GM23248 (cell line): ENCODE measurements at places on chromosomes 16 and 17. TPM values are rescaled to one million over a fixed set of nuclear protein-coding genes. Genes with fewer than 3 reads are reported as not detected.
A peak's percentile ranks its signal among the peaks of the same experiment; 100 is the strongest.

- peak overlapping the region; percentile 70 for H3K4me3 ChIP-seq
- DNase-seq = peak; percentile 46
- H3K27me3 ChIP-seq = no peaks in the 10 kb centered on the region
- peak overlapping the region; percentile 99 for H3K27ac ChIP-seq
- peaks cover 48% of the 10 kb centered on the region for H3K4me1 ChIP-seq
- H3K36me3 ChIP-seq = no peaks in the 10 kb centered on the region
Observed at GRCh38 chr16:75320435-75320834, 69.0 kb upstream of the BCAR1 start.

- no peak for DNase-seq
- H3K4me1 ChIP-seq = no peaks in the 10 kb centered on the region
- H3K36me3 ChIP-seq = no peaks in the 10 kb centered on the region; the same call in 1 of the 2 replicates
- no peak overlapping the region for H3K27ac ChIP-seq
Observed at GRCh38 chr17:66807182-66807581, 27.7 kb upstream of the CACNG5 start.

GRCh38 chr17:40175928-40176753 lies 1.1 kb upstream of the RAPGEFL1 start:
- peaks cover 23% of the 10 kb centered on the region for H3K4me1 ChIP-seq
- no peak overlapping the region for H3K27ac ChIP-seq
- H3K4me3 ChIP-seq = no peak overlapping the region

DNA sequence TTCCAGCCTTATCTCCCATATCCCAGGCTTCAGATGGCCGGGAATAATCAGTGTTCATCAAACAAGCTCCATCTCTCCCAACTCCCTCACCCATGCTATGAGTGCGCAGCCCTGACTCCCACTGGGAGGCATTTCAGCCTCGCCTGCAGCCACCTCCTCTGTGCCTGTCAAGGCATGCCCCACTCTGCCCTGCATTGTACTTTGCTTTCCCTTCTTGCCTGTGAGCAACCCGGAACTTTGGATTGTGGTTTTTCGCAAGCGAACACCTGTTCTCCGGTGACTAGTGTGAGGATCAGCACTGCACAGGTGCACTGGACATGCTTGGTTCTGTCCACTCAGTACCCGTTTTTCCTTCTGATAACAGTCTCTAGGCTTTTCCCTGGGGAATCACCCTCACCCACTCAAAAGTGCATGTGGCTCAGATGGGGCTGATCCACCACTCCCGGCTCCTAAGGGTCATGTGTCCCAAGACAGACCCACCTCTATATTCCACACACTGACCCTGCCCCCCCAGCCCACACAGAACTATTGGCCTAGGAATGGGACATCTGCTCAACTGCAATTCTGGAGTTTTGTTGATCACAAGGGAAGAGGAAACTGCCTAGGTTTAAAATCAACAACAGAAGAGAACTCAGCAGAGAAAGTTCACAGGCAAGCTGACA lies 9.1 kb downstream of the CHST6 start:
- no peak overlapping the region for H3K27ac ChIP-seq
- H3K4me3 ChIP-seq = no peak overlapping the region
- no peaks in the 10 kb centered on the region for H3K27me3 ChIP-seq
- no peaks in the 10 kb centered on the region for H3K36me3 ChIP-seq
- H3K4me1 ChIP-seq = no peaks in the 10 kb centered on the region

DNA sequence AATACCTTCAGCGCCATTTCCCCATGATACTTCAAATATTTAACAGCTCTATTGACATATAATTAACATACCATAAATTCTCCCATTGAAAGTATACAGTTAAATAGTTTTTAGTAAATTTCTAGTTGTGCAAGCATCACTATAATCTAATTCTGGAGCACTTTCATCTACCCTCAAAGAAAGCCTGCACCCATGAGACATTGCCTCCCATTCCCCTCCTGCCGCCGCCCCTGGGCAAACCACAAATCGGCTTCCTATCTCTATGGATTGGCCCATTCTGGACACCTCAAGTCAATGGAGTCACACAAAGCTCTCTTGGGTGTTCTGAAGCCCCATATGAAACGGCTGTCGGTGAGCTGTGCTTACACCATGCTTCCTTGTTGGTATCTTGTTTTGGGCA lies 77.3 kb upstream of the CBX4 start:
- H3K27me3 ChIP-seq = peaks cover 14% of the 10 kb centered on the region
- no peaks in the 10 kb centered on the region for H3K4me1 ChIP-seq
- H3K4me3 ChIP-seq = no peak overlapping the region
- DNase-seq = no peak

GRCh38 chr17:35453171-35453570 lies 4.6 kb upstream of the SLFN13 start:
- no peaks in the 10 kb centered on the region for H3K36me3 ChIP-seq
- no peak for DNase-seq
- H3K27me3 ChIP-seq = peaks cover 57% of the 10 kb centered on the region
- H3K27ac ChIP-seq = no peak overlapping the region
- H3K4me3 ChIP-seq = no peak overlapping the region

DNA sequence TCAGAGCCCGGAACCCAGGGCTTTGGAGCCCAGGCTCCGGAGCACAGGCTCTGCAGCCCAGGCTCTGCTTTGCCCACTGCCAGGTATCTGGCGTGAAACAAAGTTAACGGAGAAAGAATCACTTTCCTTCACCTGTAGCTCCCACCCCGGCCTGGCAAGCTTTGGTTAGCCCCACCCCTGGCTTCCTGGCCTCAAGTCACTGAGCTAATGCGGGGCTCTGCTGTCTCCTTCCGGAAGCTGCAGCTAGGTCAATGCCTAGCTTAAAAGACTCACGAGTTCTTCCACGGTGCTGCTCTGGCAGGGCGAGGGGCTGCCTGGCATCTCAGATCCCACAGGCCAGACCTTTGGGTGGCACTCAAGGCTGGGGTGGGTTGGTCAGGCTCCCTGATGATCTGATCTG lies 21.1 kb upstream of the SPPL2C start:
- DNase-seq = no peak
- H3K27ac ChIP-seq = no peak overlapping the region
- no peak overlapping the region for H3K4me3 ChIP-seq
- H3K27me3 ChIP-seq = no peaks in the 10 kb centered on the region
- H3K4me1 ChIP-seq = no peaks in the 10 kb centered on the region

GRCh38 chr17:3039736-3040135 lies 23.7 kb downstream of the OR1D5 start:
- H3K27ac ChIP-seq = no peak overlapping the region
- no peak for DNase-seq
- no peaks in the 10 kb centered on the region for H3K4me1 ChIP-seq
- H3K27me3 ChIP-seq = no peaks in the 10 kb centered on the region
- no peaks in the 10 kb centered on the region for H3K36me3 ChIP-seq
- no peak overlapping the region for H3K4me3 ChIP-seq

DNA sequence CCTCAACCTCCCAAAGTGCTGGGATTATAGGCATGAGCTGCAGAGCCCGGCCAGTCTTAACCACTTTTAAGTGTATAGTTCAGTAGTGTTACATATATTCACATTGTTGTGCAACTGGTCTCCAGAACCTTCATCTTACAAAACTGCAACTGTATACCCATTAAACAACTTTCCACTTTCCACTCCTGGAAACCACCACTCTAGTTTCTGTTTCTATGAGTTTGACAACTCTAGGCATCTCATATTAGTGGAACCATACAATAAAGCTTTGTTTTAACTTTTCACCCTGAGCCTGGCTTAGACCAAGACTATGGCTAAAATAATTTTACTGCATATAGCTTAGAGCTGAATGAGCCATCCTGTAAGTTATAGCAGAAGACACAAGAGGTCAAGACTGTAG lies 108.0 kb upstream of the GOT2 start:
- no peaks in the 10 kb centered on the region for H3K4me1 ChIP-seq
- no peaks in the 10 kb centered on the region for H3K36me3 ChIP-seq
- no peak overlapping the region for H3K4me3 ChIP-seq
- H3K27ac ChIP-seq = no peak overlapping the region
- no peak for DNase-seq

DNA sequence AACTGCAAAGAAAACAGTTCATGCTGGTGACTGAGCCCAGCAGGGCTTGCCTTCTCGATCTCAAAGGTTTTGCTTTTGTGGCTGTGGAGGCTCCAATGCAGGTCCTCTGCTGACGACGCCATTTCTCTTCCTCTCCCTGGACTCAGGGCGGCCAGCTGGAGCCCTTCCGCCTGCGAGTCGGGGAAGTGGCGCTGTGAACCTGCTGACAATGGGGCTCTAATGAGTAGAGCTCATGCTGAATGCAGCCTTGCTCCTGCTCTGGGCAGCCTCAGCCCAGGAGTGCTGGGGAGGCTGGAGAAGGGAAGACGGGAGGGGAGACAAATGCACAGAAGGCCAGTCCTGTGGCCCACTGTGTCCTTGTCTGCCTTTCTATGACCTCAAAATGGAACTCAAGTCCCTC lies 43.8 kb downstream of the VAC14 start:
- no peak overlapping the region for H3K27ac ChIP-seq
- H3K4me1 ChIP-seq = peaks cover 19% of the 10 kb centered on the region
- DNase-seq = no peak
- H3K36me3 ChIP-seq = no peaks in the 10 kb centered on the region; the same call in 1 of the 2 replicates

GRCh38 chr17:73422121-73422520 lies 110.3 kb upstream of the CDC42EP4 start:
- no peaks in the 10 kb centered on the region for H3K4me1 ChIP-seq
- H3K36me3 ChIP-seq = no peaks in the 10 kb centered on the region
- DNase-seq = no peak
- no peak overlapping the region for H3K27ac ChIP-seq
- no peak overlapping the region for H3K4me3 ChIP-seq
- H3K27me3 ChIP-seq = no peaks in the 10 kb centered on the region

DNA sequence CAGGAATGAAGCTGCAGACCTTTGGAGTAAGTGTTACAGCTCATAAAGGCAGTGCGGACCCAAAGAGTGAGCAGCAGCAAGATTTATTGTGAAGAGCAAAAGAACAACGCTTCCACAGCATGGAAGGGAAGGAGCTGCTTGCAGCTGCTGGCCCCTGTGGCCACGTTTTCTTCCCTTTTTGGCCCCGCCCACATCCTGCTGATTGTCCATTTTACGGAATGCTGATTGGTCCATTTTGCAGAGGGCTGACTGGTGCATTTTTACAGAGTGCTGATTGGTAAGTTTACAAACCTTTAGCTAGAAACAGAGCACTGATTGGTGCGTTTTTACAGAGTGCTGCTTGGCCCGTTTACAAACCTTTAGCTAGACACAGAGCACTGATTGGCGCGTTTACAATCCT lies 841.5 kb downstream of the CDH11 start:
- H3K27ac ChIP-seq = no peak overlapping the region
- DNase-seq = no peak
- H3K36me3 ChIP-seq = no peaks in the 10 kb centered on the region
- no peaks in the 10 kb centered on the region for H3K27me3 ChIP-seq

- peak within 1 kb of the TSS; percentile 72 for H3K27ac ChIP-seq
- H3K4me3 ChIP-seq = peak within 1 kb of the TSS; percentile 86
- no peaks in the 10 kb centered on the region for H3K36me3 ChIP-seq
- H3K4me1 ChIP-seq = peaks cover 35% of the 10 kb centered on the region
Observed at GRCh38 chr16:11586856-11587642, at the start of gene LITAF. Gene LITAF, minus strand, starts transcription at chr16:11586919. Its CDS starts 30,189 bp downstream, at chr16:11556730.

- DNase-seq = peak; percentile 41
- no peak overlapping the region for H3K27ac ChIP-seq
- no peak overlapping the region for H3K4me3 ChIP-seq
- no peaks in the 10 kb centered on the region for H3K36me3 ChIP-seq
Observed at GRCh38 chr16:49592546-49593423, 219.2 kb downstream of the C16orf78 start.

DNA sequence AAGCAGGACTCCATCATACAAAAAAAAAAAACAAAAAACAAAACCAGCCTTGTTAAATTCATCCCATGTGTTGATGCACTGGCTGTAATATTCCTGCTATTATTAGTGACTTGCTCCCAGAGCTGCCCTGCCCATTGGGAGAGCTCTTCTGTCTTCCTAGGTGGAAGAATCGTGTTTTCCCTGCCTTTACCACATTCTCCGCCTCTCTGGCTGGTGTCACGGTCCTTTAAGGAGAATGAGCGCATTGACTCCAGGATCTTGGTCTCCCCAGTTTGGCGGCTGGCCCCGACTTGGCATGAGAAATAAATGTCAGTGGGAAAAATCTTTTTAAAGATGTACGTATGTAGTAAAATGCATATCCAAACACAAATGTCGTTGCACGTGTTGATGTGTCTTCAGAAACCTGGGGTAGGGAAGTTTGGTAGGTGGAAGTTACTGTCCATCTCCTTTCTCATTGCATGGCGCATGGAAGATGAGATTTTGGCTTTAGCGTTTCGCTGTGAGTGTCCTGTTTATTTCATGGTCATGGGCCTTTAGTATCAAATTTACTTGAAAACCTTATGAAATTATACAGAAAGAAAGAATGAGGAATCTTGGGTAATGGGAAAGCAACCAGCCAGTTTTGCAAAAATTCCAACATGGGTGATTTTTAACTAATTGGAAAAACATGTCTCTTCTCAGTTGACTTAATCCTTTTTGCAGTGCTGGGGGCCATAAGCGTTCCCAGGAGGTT lies 15.5 kb downstream of the RMI2 start:
- peak overlapping the region; percentile 50 for H3K27ac ChIP-seq
- peak; percentile 64 for DNase-seq
- H3K36me3 ChIP-seq = no peaks in the 10 kb centered on the region
- H3K4me1 ChIP-seq = peaks cover 86% of the 10 kb centered on the region

- peak overlapping the region; percentile 97; the same call in 1 of the 2 replicates for H3K27ac ChIP-seq
- no peak for DNase-seq
- peaks cover 41% of the 10 kb centered on the region for H3K4me1 ChIP-seq
- peaks cover 4% of the 10 kb centered on the region; the same call in 1 of the 2 replicates for H3K36me3 ChIP-seq
- H3K27me3 ChIP-seq = no peaks in the 10 kb centered on the region
Observed at GRCh38 chr16:16027728-16028310, 78.4 kb downstream of the ABCC1 start.

- H3K27ac ChIP-seq = peak overlapping the region; percentile 13; the same call in 1 of the 2 replicates
- 0 out of 2 replicates have a peak, but pooled peaks cover 9% of the 10 kb centered on the region for H3K4me1 ChIP-seq
- DNase-seq = peak; percentile 51
- H3K36me3 ChIP-seq = no peaks in the 10 kb centered on the region
- no peaks in the 10 kb centered on the region for H3K27me3 ChIP-seq
- peak overlapping the region; percentile 84 for H3K4me3 ChIP-seq
Observed at GRCh38 chr16:29790949-29791844, 646 bp downstream of the KIF22 start.

- DNase-seq = no peak
- H3K4me3 ChIP-seq = no peak overlapping the region
- no peaks in the 10 kb centered on the region for H3K4me1 ChIP-seq
- no peaks in the 10 kb centered on the region for H3K27me3 ChIP-seq
- H3K27ac ChIP-seq = no peak overlapping the region
- no peaks in the 10 kb centered on the region for H3K36me3 ChIP-seq
Observed at GRCh38 chr16:64133366-64133765, 988.5 kb downstream of the CDH11 start.

- H3K27me3 ChIP-seq = peaks cover 9% of the 10 kb centered on the region
- no peaks in the 10 kb centered on the region for H3K36me3 ChIP-seq
- no peaks in the 10 kb centered on the region for H3K4me1 ChIP-seq
- H3K4me3 ChIP-seq = no peak overlapping the region
- no peak for DNase-seq
- H3K27ac ChIP-seq = no peak overlapping the region
Observed at GRCh38 chr16:29767062-29767461, 11.0 kb upstream of the ZG16 start.

The TBC1D3H gene
- total RNA-seq = not detected in 2 replicates

The CTCF gene
- total RNA-seq = 21.9 and 30.7 TPM in 2 replicates

The KRT32 gene
- total RNA-seq = not detected in 2 replicates

The CIBAR2 gene
- total RNA-seq = not detected in 2 replicates

The ETV4 gene
- total RNA-seq = 2.1 and 3.5 TPM in 2 replicates

The TPSG1 gene
- not detected in 2 replicates for total RNA-seq

The TMEM235 gene
- not detected in 2 replicates for total RNA-seq

The UTS2R gene
- not detected in 2 replicates for total RNA-seq

The KRTAP16-1 gene
- not detected in 2 replicates for total RNA-seq

The KRT38 gene
- total RNA-seq = not detected in 2 replicates
